ENCODE measurements at places on chromosomes 2 and 18.

GRCh38 chr2:23541503-23542229, 156.7 kb downstream of the KLHL29 start:
- DNase-seq, result no peak

DNA sequence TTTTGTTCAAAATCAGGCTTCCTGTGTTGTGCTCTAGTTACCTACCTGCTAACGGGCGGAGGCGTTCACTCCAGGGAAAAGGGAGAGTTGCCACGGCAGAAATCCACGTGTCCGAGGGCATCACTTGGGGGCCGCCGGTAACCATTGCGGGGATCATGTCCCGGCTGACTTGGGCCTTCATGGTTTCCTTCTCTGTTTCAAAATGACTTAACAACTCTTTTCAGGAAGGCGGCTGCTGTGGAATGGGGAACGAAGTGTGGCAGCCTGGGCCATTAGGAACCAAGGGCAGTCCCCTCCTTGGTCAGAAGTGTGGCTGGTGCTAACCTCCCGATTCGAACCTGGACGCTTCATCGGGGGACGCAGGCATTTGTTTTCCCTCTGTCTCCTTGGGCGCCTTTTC, 56.8 kb downstream of the INPP5D start:
- no peak for DNase-seq

DNA sequence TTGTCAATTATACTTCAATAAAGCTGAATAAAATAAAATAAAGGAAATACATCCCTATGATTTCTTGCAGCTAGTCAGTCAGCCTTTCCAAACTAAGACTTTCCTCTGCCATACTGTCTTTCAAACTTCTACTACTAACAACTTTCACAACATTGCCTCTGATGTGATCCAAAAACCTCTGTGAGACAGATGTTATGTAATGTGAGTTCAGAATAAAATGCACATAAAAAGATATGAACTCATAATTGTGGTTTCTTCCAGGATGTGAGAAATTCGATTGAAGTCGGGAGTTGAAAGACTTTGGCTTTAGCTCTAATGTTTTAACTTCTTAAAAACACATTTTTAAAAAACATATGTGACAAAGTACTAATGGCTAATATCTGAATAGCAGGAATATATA, 98.7 kb downstream of the PIGN start:
- no peak for DNase-seq

DNA sequence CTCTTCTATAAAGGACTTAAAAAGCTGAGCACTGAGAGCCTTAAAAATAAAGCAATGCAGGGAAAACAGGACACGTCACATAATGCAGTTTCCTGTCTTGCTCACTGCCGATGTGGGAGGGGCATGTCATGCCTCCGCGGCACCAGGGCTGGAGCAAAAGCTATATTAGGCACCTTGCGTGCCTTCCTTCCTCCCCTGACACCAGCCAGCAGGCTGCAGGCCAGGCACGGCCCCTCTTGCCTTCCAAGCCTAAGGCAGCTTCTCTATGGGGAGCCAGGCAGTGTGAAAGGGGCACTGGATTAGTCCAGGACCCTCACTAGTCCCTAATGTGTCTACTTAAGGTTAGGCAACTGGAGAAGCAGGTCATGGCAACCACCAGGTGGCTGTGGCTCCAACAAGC, 26.3 kb downstream of the MRPL35 start:
- DNase-seq, result no peak

- no peak for DNase-seq
Measured at GRCh38 chr2:128817171-128817570, 498.5 kb upstream of the HS6ST1 start.

- DNase-seq, result no peak
Measured at GRCh38 chr18:76838182-76838581, 15.8 kb downstream of the ZNF236 start.

- no peak for DNase-seq
Measured at GRCh38 chr18:3060667-3061580, 48.0 kb upstream of the LPIN2 start.

GRCh38 chr2:28484835-28485234, 11.0 kb upstream of the PLB1 start:
- DNase-seq, result no peak

GRCh38 chr2:227509076-227509475, 37.1 kb downstream of the AGFG1 start:
- no peak for DNase-seq

DNA sequence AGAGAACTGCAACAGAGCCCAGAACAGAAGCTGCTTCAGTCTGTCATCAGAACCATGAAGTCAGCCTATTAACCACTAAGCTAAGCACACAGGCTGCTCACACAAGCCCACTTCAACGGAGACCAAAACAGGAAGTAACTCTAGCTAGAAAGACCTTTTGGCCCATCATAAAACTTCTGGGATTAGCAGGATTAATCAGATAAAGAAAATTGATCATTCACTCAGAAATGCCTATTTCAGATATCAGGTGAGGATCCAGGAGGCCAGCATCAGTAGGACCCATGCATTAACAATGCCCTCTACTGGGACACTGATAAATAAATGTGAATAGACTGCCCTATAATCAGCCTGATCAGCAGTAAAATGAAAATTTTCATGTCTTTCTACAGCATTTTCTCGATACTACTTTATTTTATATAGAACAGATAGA, 101.4 kb downstream of the WDPCP start:
- no peak for DNase-seq

DNA sequence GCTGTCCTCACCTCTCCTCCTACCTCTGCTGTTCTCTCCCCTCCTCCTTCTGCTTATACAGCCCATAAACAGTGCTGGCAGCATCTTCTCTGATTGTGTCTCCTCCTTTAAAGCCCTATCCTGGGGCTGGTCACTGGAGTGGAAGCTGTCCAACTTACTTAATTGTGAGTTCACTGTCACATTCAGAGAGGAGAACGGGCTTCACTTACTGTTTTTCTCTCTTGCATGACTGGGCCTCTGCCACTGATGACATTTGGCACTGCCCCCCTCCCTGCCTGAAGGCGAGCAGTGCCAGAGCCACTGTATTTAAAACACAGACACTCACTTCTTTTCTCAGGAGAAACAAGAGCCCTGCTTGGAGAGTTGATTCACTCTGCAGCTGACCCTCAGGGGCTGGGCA, 12.3 kb downstream of the GAD1 start:
- DNase-seq, result no peak

DNA sequence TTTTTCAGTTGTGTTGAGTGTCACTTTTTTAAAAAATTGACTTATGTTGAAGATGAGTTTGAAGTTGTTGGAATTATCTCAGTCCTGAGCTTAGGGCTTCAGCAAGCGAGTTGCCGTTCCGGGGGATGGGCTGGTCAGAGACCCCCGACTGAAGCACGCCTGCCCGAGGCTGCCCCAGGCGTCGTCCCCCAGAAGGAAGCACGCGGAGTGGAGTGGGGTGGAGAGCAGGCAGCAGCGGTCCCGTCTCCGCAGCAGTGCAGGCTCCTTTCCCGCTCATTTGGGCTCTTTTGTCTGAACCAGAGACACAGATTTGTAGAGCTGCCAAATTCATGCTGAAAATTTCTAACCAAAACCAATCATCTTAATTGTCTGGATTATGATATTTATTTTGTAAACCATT, 33.7 kb downstream of the NFATC1 start:
- no peak for DNase-seq

DNA sequence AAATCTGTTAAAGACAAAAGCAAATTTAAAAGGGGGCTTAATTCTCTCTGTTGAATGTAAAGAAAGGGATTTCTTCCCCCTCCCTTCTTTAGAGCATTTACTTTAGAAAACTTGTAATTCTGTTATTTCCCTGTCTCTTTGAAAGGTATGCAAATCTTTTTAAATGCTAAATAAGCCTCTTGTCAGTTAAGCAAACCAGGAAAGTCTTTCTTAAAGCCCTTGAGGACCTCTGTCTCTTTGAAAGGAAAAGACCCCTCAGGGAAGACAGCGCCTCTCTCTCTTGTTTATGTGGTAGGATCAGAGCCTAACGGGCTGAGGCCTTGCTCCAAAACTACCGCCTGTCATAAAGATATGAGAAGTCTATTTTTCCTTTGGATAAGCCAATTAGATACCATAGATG, 139.9 kb upstream of the CDH7 start:
- no peak for DNase-seq

DNA sequence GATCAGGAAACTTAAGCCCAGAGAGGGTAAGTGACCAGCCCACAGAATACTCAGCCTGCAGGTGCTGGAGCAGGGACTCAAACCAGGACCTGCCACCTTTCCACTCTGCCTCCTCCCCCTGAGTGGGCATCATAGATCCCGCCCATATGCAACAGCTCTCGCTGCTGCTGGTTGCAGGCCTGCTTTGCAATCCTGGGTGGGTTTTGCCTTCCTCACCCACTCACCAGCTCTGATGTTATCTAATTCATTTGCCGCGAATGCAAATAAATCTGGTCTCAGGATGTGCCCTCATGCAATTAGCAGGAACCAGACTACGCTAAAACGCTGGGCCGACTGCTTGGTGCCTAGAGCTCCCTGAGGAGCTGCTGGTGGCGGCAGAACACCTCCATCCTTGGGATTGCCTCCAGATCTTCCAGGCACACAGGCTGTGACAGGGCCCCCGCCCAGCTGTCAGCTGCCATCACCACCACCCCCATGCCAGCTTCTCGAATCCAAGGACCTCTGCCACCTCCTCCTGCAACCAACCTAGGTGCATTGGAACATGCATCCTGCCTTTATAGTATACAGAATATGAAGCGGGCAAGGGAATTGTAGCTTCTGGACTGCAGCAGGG, 28.8 kb downstream of the CNGA3 start:
- DNase-seq, result no peak

DNA sequence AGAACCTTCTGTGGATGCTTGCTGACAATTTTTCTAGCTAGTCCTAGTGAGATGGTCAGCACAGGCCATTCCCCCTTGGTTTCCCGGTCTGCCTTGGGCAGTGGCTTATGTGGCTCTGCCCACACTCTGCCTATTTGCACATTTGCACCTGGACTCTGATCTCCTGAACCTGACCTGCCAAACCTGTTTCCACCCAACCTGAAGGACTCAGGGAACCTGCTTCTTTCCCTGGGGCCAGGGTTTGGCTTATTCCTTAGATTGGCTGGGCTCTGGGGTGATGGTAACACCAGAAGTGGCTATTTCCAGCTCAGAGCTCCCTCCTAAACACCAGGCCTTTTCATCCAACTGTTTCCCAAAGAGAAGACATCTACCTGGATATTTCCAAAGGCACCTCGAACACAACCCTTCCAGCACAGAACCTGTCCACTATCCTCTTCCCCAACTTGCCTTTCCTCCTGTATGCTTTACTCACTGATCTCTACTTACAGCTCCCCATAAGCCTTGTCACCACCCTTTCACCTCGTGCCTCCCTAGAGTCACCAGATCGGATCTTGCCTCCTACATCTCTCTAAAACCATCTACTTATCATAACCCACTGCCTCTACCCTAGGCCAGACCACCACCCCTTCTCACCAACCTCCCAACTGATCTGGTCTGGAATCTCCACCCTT, 5.8 kb upstream of the MTA3 start:
- DNase-seq, result no peak

DNA sequence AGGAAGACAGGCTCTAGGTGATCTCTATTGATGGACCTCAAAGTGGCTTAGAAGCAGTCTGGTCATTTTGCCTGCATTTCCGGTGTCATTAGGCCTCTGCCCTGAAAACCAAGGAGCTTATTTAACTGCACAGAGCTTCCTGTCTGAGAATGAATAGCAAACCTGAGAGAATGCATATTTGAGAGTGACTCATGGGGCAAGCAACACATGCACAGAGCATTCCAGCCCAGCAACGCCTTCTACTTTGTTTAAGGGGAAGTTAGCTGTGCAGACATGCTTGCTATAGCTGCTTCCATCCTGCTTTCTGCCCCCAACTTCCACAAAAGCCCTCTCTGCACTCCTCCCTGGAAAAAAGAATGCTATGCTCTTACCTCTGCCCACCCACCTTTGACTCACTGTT, 232.8 kb downstream of the GRB14 start:
- DNase-seq, result no peak

DNA sequence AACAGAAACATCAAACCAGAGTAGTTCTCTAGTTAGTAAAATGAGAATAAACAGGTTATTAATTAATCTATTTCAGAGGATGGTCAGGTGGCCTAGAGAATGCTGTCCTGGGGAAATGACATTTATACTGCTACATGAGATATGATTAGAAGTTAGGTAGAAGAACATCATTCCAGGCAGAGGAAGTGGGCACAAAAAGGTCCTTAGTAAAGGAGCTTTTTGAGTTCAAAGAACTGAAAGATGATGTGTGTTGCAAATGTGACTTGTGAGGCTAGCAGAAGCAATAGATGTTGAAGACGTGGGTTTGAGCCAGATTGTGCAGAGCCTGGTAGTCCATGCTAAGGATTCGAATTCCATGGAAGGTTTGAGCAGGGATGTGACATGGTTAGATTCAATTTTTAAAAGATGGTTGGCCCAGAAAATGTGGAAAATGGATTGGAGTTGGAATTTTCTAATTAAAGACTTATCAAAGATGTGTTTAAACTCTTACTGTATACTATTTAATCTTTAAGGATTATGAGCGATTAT, 34.2 kb downstream of the RAB10 start:
- no peak for DNase-seq

All from substantia nigra (tissue), 51 donors.